ENCODE measurements at places on chromosomes 4 and X. TPM values are rescaled to one million over a fixed set of nuclear protein-coding genes. Genes with fewer than 3 reads are reported as not detected.

ETDB gene
- polyA plus RNA-seq: not detected

TCEAL6 gene
- polyA plus RNA-seq: not detected

TMEM31 gene
- 0.14 TPM for polyA plus RNA-seq

DNA sequence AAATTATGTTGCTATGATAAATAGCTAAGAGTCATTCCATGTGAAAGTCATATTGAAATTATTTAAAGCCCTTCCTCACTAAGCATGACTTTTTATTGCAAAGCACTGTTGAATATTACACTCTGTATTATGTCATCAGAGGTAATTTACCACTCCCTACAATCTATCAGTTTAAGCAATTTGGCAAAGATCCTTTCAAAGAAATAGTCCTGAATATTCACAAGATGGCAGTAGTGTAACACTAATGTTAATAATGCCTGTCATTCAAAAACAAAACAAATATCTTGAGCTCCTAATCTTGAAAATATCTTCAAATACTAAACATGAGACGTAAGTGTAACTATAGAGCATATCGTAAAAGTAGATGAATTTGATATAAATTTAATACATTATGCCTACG, 208.6 kb upstream of the TECRL start:
- DNase-seq: no peak

GRCh38 chr4:84954982-84955567, 11.4 kb downstream of the WDFY3 start:
- no peak for DNase-seq

GRCh38 chr4:110104661-110105060, 93.8 kb downstream of the ELOVL6 start:
- DNase-seq: no peak

GRCh38 chr4:176840166-176840565, 47.4 kb upstream of the VEGFC start:
- no peak for DNase-seq

- DNase-seq: no peak
These were observed 327.0 kb upstream of the ZFP42 start for GRCh38 chr4:187668526-187669082.

DNA sequence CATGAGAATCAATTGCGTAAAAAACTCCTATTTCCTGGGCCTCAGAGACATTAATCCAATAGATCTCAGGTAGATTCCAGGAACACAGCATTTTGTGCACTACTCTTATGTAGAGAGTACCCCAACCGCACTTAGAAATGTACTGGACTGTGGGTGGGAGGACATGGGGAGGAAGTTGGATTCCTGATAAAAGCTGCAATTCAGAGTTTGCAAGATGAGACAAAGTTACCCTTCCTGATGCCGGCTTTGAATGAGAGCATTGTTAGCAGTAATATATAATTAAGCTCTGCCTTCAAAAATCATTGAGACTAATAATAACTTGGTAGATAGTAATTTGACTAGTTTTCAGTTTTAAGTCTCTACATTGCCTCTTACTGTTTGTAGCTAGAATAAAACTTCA, 323.3 kb upstream of the GALNT7 start:
- no peak for DNase-seq

GRCh38 chrX:40107291-40108161, 9.8 kb upstream of the BCOR start:
- DNase-seq: peak; percentile 88

All from spleen (tissue), 13 donors.